ENCODE measurements at places on chromosomes 2 and 18.
A peak's percentile ranks its signal among the peaks of the same experiment; 100 is the strongest.

DNA sequence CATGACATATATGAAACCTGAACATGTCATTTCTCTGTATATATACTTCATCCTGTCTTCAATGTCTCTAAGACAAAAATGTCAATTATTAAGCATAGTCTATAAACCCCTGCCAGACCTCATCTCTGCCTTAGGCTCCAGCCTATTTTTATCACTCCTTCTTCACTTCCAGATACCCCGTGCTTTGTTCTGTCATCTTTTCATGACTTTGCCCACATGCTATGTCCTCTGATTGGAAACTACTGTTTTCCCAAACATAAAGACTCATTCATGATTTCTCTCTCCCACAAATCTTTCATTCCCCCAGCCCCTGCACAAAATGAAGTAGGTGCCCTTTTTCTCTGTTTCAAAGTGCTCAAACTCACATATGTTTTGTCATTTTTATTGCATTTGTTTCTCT lies 1503.9 kb downstream of the DPP10 start:
- DNase-seq = no peak

DNA sequence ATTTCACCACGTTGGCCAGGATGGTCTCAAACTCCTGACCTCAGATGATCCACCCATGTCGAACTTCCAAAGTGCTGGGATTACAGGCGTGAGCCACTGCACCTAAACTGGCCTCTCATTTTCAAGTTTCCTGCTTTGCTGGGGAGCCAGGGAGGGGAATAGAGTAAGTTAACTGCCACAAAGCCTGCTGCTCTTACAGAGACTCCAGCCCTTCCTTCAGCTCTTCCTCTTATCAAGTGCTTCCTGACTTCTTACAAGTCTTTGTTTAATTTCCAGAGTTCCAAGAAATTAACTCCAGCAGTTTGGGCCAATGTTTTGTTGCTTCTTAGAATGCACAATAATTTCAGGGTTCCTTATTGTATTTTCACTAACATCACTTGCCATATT lies 24.3 kb upstream of the UBE2F start:
- no peak for DNase-seq

GRCh38 chr2:74792282-74792681 lies 41.6 kb upstream of the HK2 start:
- DNase-seq = no peak

DNA sequence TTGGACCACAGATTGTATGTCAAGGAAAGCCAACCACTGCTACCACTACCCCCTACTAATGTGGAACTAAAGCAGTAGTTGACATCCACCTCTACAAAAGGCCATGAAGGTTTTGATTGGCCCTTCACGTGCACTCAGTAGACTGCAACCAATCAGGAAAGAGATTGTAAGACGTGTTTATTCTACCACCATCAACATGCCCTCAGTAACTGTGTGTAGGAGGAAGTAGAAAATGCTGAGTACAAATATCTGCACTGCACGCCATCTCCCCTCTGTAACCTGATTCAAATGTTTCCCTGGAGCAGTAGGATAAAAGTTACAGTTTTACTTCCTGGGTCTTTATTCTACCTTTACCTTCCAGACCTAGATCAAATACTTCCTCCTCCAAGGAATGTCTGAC lies 2.9 kb upstream of the CASP10 start:
- DNase-seq = peak; percentile 8

DNA sequence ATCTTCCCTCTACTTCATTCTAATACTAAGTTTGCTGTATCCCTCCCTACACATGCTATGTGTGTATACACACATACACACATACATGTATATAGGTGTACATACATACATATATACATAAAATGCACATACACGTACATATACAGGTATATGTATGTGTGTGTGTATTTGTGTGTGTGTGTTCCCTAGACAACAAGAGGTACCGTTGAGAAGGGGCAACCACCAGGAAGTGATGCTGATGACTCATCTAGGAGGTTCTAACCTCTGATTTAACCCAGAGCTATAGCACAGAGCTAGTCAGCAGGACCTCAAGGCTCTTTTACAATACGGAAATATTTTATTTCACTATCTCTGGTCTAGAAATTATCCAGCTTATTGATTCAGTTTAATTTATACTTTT lies 139.2 kb downstream of the LAMA3 start:
- DNase-seq = peak; percentile 82

- peak; percentile 57 for DNase-seq
Measured at GRCh38 chr18:12044591-12044990, 49.1 kb upstream of the ANKRD62 start.

GRCh38 chr2:38262069-38262871 lies 114.8 kb downstream of the ATL2 start:
- DNase-seq = no peak

DNA sequence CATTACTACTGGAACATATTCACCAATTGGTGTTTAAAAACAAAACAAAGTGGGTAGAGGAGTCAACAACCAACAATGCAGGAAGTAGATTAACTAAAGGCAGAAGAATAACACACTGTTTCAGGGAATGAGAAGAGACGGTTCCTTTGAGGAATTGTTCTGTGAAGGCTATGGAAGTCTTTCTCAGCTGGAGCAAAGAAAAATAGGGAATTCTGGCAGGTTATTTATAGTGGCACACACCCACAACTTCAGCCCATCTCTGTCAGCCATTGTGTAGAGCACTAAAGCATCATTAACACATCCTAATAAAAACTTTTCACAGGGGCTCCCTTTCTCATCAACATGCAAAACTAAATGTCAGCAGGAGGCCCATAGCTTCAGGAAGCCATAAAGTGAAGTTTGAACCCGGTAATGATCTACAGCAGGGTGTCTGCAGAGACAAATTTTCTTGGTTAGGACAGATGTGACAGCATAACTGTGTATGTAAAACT lies 113.6 kb downstream of the CDH2 start:
- DNase-seq = peak; percentile 41

DNA sequence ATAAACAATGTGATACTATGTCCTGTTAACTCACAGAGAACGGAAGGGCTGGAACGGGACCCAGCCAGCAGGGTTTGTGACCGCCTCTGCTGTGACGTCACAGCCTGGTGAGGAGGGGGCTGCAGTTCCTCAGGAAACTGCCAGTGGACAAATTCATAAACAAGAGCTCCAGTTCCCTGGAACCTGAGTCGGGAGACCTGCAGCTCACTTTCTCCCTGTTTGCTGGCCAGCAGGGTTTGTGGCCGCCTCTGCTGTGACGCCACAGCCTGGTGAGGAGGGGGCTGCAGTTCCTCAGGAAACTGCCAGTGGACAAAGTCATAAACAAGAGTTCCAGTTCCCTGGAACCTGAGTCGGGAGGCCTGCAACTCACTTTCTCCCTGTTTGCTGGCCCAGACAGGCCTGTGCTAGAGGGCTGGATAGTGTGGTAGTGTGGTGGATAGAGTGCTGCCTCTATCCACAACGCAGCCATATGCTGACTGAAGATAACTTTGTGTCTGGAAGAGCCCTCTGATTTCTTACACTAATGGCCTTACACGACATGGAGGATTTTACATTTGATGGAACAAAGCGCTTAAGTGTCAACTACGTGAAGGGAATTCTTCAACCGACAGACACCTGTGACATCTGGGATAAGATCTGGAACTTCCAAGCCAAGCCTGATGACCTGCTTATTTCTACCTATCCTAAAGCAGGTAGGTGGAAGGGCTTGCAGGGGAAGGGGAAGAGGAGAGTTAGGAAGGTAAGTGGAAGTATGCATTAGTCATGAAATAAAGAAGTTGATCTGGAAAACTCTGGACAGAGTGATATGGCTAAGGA lies at the start of gene SULT1C4:
SULT1C4 (plus strand) TSS at position 140 of the 816 bp plus-strand sequence; CDS start at position 524, 384 bp downstream.
- DNase-seq = no peak

DNA sequence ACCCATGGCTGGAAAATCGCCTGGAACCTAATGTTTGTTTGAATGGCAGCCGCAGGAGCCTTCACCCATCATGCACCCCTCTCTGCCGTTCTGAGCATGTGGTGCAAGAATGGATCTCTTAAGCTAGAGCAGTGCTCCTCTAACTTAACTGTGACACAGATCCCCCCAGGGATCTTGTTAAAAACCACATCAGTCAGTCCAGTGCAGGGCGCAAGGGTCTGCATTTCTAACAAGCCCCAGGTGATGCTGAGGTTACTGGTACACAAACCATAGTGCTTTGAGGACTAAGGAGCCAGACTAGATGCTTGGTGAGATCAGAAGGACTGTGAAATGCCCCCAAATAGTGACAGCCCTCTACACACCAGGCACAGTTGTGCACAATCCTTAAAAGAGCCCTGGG lies 87.1 kb upstream of the KCTD1 start:
- no peak for DNase-seq

- peak; percentile 81 for DNase-seq
Measured at GRCh38 chr2:230797515-230798495, 66.9 kb upstream of the ITM2C start.

DNA sequence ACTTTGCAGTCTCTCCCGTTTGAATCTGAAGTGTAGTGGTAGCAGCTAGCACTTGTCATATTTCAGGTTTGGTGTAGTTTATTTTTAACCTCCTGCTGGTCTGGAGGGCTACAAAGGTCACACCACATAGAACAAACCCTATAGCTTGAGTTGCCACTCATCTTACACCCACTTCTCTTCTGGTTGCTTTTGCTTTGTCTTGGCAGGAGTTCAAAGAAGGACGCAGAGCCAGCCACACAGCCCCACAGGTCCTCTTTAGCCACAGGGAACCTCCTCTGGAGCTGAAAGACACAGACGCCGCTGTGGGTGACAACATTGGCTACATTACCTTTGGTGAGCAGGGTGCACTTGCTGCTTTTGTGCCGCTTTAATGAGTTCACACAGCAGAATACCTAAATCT lies 15.6 kb upstream of the GPBAR1 start:
- no peak for DNase-seq

GRCh38 chr2:241777170-241777685 lies 606 bp downstream of the GAL3ST2 start:
- no peak for DNase-seq

DNA sequence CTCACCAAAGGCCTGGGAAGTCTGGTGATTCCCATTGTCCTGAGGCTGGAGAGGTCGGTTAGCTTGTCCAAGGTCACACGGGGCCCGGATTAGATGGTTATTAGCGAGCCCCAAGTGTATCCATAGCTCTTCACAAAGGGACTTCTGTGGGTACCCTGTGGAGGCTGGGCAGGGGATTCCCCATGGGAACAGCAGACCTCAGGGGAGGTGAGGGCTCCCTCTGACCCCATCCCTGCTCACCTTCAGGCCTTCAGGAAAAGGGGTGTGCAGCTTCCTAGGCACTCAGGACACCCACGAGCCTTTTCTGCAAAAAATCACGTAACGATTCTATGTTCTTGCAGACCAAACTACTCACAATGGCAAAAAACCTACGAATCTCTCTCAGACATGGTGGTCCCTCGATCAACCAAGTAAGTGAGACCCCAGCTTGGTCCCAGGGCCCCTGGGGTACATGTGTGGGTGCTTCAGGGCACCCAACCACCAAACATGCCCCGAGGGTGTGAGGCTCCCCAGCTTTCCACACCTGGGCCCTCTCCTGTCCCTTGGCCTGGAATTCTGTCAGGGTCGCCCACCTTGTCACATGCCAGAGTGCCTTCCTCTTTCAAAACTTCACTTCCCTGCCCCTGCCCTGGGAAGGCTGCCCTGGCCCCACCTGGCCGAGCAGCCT lies 40.3 kb downstream of the PDIA6 start:
- no peak for DNase-seq

GRCh38 chr2:219078126-219078525 lies 17.4 kb upstream of the IHH start:
- DNase-seq = peak; percentile 13

- DNase-seq = peak; percentile 52
Measured at GRCh38 chr18:74831571-74832250, 234.0 kb downstream of the ZNF407 start.

GRCh38 chr2:203584784-203585183 lies 49.7 kb upstream of the RAPH1 start:
- no peak for DNase-seq

DNA sequence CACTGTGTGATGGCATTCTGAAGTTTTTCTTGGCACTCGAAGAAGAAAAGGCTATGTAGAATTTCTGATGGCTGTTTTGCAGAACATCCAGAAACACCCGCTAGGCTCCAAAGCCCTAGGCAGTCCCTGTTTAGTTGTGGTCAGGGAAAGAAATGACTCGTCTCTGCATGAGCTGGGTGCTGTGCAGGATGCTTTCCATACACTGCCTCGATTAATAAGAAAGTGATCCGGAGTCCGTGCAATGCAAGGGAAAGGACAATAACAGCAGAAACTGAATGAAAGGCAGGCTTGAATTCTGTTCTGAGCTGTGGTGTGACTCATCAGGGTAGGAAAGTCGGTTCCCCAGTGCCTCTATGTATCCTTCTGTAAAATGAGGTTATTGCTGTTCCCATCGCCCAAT lies 18.7 kb downstream of the MAPRE3 start:
- peak; percentile 65 for DNase-seq

- peak; percentile 73 for DNase-seq
Measured at GRCh38 chr2:223759569-223760430, 77.6 kb downstream of the AP1S3 start.

GRCh38 chr18:37532917-37533316 lies 32.7 kb downstream of the CELF4 start:
- DNase-seq = no peak

DNA sequence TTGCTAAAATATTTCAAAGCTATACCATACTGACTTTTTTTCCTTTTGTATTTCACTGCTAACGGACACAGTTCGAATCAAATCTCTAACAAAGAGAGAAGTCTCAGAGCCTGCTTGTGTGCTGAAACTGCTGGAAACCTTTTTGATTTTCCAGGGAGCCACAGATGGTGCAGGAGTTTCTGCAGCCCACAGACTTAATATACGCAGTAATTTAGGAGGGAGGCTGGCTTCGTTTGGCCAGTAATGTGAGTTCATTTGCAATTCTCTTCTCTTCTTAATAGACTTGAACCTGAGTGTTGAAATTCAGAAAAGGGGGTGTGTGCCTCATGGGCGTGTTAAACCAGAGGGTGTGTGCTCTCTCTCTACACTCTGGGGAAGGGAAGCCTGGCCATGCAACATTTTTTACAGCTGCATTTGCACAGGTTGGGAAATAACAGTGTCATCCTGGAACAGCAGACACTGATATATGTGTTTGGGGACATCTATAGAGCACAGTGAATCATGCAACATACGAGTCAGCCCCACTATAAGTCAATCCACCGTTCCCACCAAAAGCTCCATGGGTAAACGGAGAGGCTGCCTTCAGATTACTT lies 333.0 kb downstream of the CLIP4 start:
- DNase-seq = no peak

DNA sequence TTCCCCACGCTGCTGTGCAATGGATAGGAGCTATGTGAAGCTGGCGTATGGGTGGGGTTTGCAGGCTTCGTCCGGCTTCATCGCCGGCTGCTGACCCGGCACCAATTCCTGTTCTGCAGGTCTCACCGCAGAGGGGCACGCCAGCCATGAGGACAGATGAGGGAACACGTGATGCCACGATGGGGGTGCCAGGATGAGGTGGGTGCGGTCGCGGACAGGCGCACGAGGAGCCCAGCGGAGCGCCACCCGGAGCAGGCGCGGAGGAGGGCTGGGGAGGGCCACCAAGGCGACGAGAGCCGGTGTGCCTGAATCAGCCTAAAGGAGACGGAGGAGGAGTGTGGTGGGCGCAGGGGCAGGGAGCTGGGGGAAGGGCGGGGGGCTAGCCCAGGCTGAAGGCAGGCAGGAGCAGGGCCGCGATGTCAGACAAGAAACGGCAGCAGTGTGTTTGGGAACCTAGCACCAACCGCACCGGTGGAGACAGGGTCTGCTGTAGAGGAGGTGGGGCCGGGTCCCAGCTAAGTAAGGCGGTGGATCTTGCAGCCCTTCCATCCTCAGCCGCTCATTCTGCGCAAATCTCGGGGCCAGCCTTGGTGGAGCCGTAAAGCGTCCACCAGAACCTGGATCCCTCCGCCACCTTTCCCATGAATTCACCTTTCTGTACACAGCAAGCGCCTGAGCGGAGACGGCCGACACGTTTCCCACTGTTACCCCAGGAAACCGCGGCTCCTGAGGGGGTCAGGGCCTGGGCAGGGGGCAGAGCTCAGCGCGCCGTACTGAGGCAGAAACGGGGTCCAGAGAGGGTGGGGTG lies 17.0 kb upstream of the CD8A start:
- peak; percentile 9 for DNase-seq
